DMS79 treated with DMSO at 0.1 percent for 48 hours (cell line): ENCODE measurements at places on chromosomes 5 and 9.

DNA sequence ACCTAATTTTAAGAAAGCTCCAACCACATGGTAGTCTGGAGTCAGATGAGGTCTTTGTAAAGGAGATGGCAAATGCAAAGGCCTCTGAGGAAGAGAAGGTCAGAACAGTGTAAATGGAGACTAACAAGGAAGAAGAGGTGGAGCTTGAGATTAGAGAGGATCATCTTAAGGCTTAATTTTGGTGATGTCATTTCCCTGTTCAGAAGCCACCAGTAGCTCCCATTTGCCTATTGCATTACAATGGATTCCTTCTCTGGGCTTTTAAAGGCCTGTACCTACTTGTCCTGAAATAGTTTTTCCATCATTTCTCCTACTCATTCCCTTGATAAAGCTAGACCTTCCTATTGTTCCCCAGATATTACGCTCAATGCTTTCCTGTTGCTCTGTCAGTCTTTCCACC lies 16.1 kb downstream of the PCSK5 start:
- no peak for DNase-seq

- DNase-seq, result peak; percentile 6
Measured at GRCh38 chr5:151651997-151652645, 34.6 kb downstream of the SPARC start.

- no peak for DNase-seq
Measured at GRCh38 chr5:68303754-68304420, 88.3 kb downstream of the PIK3R1 start.

GRCh38 chr9:136186386-136186785 lies 18.5 kb downstream of the LHX3 start:
- DNase-seq, result no peak

- no peak for DNase-seq
Measured at GRCh38 chr5:34811706-34812105, 27.3 kb upstream of the TTC23L start.

DNA sequence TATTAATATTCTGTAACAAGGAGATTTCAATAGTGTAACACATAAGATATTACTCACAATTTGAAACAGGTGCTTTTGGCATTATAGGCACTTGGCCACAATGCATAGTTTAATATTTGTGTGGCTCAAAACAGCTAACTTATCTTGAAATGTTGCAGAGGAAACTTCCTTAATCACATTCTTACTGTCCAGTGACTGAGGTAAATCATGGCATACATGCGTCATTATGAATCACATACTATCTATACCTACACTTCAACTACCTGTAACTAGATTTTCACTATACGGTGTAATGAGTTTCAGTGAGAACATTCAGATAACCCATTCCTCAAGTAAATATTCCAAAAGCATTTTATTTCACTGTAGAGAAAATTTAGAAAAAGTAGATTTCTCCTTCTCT lies 218.8 kb downstream of the PDE4D start:
- DNase-seq, result no peak

- DNase-seq, result no peak
Measured at GRCh38 chr5:5217371-5217770, 77.2 kb downstream of the ADAMTS16 start.

GRCh38 chr5:6819521-6819920 lies 106.3 kb downstream of the TENT4A start:
- DNase-seq, result peak; percentile 5

- no peak for DNase-seq
Measured at GRCh38 chr9:92617195-92617813, 52.6 kb downstream of the IPPK start.

- no peak for DNase-seq
Measured at GRCh38 chr5:159410480-159410879, 80.2 kb upstream of the IL12B start.

GRCh38 chr5:175741556-175741955 lies 83.7 kb downstream of the HRH2 start:
- no peak for DNase-seq

- no peak for DNase-seq
Measured at GRCh38 chr5:129962506-129962905, 58.2 kb downstream of the CHSY3 start.

GRCh38 chr5:14977058-14977685 lies 105.6 kb upstream of the ANKH start:
- no peak for DNase-seq

GRCh38 chr5:108255468-108255867 lies 126.4 kb downstream of the FBXL17 start:
- no peak for DNase-seq

GRCh38 chr5:56142233-56142613 lies 90.9 kb downstream of the ANKRD55 start:
- no peak for DNase-seq

GRCh38 chr5:40154194-40154593 lies 525.5 kb upstream of the PTGER4 start:
- no peak for DNase-seq

DNA sequence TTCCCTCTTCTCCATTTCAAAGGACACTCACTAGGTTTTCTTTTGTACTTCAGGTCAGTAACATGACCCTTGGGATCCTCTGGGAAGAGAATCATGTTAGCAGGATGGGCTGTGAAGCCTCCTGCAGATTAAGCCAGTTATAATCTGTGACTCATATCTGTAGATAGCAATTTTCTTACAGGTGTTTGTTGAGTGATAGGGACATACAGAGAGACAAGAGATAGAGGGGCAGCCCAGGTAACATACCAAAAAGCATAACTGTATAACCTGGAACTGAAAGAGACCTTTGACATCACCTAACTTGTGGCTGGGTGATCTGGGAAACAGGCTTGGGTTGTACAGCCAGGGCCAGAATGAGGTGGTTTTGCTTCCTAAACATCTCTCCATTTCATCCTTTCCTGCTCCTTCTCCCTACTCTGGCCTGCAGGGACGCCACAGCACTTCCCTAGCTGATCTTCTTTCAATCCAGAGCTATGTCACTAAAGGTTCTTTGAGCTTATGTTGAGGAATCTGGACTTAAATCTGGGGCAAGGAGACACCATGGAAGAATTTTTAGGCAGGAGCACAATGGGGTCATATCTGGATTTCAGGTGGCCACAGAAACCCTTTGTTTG lies 21.0 kb upstream of the PPARGC1B start:
- DNase-seq, result no peak

DNA sequence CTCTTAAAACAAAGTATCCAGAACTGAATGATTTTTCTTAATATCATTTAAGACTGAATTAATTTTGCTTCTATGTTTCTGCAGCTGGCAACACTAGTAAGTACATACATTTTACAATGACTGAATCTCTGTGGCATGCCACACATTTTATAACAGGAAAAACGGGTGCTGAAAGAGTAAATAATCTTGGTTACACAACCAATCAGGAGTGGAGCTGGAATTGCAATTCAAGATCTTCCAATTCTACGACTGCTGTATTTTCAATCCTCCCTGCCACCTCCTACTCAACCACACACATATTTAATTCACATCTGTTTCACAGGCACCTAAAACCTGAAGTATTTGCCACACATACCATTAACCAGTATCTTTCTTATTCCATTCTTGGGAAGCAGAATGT lies 52.7 kb upstream of the NR5A1 start:
- no peak for DNase-seq

- no peak for DNase-seq
Measured at GRCh38 chr5:13993926-13994325, 49.4 kb upstream of the DNAH5 start.

DNA sequence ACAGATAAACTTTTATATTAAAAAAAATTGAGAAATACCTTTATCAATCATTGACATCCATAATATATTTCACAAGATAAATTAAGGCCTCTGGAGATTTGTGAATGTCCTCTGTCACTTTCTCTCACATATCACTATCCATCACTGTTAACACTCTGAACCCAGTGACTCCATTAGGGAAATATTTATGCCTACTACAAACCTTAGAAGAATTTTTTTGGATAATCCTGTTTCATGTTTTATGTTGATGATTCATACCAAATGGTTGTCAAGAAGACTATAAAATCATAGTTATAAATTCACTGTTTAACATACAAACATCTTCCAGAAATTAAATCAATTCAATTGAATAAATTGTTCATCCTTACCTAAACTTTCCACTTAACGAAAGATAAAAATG lies 357.6 kb upstream of the CDH10 start:
- DNase-seq, result no peak

DNA sequence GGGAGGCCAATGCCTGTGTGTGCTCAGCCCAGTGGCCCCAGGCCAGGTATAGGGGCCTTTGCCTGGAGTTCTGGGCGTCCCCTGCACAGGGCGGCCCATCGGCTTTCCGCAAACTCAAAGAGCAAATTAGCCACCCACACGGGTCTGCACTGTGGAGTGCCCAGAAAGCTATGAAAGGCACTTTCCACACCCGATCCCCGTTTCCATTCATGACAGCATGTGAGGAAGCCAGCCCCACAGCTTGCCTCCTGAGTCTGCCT lies 5.2 kb downstream of the DBH start:
- DNase-seq, result no peak

GRCh38 chr5:50759526-50760270 lies 93.3 kb downstream of the PARP8 start:
- no peak for DNase-seq

- no peak for DNase-seq
Measured at GRCh38 chr5:94796586-94796985, 178.1 kb downstream of the SLF1 start.

DNA sequence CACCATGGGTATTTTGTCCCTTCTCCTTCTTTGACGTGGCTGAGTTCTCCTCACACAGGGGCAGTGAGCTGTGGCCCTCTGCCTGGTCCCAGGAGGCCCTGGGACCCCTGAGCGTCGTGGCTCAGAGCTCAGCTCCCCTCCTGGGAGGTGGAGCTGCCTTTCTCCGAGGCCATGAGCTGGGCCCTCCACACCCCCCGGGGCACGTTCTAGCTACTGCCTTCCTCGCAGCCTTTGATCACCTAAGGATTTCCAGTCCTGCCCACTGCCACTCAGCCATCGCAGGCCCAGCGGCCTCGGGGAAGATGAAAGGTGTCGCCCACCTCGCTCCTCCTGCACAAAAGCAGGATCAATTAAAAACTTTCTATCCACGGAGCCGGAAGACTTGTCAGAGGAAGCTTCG lies 94.8 kb upstream of the RAPGEF1 start:
- DNase-seq, result no peak

- DNase-seq, result no peak
Measured at GRCh38 chr9:115022760-115023434, 92.5 kb upstream of the TNFSF8 start.

- no peak for DNase-seq
Measured at GRCh38 chr5:156121234-156121633, 205.7 kb upstream of the SGCD start.

GRCh38 chr5:168817591-168817990 lies 238.4 kb upstream of the PANK3 start:
- DNase-seq, result no peak

- no peak for DNase-seq
Measured at GRCh38 chr9:116987721-116988485, 300.8 kb downstream of the TRIM32 start.

GRCh38 chr5:89929173-89929572 lies 480.4 kb downstream of the CETN3 start:
- DNase-seq, result no peak

- DNase-seq, result no peak
Measured at GRCh38 chr5:6502421-6502820, 53.8 kb downstream of the UBE2QL1 start.

GRCh38 chr9:18632632-18633403 lies 158.9 kb downstream of the ADAMTSL1 start:
- DNase-seq, result no peak

DNA sequence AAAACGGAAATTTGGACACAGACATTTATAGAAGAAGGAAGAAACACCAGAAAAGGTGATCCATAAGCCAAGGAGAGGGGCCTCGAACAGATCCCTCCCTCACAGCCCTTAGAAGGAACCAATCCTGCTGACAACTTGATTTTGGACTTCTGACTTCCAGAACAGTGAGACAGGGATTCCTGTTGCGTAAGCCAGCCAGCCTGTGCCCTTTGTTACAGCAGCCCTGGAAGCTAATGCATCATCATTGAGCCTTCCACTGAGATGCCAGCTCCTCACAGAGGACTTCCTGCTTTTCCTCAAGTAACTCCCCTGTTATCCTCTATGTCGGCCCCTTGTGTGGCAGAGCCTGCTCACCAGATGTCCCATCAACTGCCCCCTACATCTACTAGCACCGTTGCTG lies 94.1 kb downstream of the JMY start:
- no peak for DNase-seq

DNA sequence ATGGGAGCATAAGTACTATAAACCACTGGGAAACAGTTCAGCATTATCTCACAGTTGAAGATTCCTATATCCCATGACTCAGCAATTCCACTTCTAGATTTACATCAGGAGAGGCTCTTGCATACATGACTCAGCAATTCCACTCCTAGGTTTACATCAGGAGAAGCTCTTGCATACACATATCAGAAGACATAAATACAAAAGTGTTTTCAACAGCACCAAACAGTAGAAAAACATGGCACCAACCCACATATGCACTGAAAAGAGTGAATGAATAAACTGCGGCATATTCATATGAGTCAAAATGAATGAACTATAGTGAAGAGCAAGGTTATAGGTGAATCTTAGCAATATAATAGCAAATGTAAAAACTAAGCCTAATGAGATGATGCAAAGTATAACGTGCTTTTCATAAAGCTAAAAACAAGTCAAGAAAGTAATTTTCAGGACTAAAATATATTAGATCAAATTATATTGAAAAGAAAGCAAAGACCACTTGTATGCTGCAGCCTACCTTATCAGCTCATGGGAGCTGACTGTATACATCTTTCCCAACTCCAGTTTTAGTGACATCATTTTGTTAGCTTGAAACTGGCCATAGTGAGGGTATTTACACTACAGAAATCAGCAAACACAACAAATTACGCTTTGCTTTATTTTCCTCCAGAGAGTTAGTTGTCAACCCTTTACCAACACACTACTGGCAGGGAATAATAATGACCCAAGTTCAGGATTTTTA lies 95.8 kb downstream of the ANKRD18B start:
- no peak for DNase-seq

GRCh38 chr5:109468288-109468676 lies 58.5 kb upstream of the PJA2 start:
- DNase-seq, result no peak

DNA sequence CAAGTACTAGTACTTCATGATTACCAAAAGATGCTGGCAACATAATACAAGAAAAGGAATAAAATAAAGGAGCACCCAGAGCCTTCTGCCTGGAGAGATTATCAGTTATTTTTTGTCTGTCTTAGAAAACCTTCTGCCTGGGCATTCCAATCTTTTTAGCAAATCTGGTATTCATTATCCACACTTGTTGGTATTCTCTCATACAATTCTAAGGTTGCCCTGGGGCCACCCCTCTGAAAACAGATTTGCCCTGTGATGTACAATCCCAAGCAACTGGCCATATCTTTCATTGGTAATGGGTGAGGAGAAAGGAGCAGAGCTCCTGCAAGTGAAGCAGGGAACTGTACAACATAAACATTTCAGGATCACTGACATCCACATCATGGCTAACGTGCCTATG lies 47.8 kb downstream of the WDR41 start:
- DNase-seq, result no peak

GRCh38 chr5:19498852-19499251 lies 489.1 kb downstream of the CDH18 start:
- no peak for DNase-seq

GRCh38 chr9:125785248-125785751 lies 38.1 kb downstream of the PBX3 start:
- DNase-seq, result no peak

- peak; percentile 86 for DNase-seq
Measured at GRCh38 chr5:160626322-160626721, 204.7 kb downstream of the PTTG1 start.
